ENCODE measurements at places on chromosomes 2 and 18.

GRCh38 chr18:36352384-36352783, 54.9 kb downstream of the FHOD3 start:
- no peak for DNase-seq
- no peak overlapping the region for H3K4me3 ChIP-seq
- H3K27me3 ChIP-seq: peaks cover 9% of the 10 kb centered on the region

DNA sequence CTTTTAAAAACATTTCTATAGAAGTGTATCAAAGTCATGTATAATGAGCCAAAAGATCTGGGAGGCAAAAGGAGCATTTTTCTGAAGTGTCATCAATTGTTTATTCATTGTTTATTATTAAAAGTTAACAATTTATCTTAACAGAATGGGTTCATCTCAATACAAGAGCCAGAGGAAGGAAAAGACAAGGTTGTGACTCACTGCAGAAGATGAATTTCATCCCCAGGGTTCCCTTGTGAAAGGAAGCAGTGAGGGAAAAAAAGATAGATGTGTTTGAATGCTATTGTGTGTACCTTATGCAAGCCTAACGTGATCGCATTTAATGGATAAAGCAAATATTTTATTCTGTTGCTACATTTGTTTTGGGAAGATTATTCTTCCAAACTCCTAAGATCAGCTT, 286.3 kb downstream of the PIEZO2 start:
- H3K4me3 ChIP-seq: no peak overlapping the region
- DNase-seq: no peak
- no peaks in the 10 kb centered on the region for H3K36me3 ChIP-seq
- H3K27ac ChIP-seq: no peak overlapping the region
- H3K4me1 ChIP-seq: no peaks in the 10 kb centered on the region

DNA sequence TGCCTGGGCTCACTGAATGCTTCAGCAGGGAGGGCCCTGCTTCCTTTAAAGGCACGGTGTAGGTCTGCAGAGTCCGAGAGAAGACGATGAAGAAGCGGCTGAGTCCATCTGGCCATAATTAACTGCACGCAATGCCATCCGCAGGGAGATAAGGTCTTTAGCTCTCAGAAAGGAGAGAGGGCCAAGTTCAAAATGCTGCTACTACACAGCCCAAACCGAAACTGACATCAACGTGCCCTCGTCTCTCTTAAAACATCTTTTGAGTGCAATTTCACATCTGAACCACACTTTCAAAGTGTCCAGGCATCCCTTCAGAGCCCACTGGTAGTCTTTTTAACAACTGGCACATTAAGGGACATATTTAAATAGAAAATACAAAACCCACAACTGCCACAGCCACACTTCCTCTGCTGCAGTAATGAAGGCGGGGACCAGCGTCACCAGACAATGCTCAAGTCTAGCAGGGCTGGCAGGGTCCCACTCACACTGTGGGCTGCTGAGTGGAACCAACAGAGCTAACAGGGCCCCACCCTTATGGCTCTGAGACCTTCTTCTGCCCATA, 35.8 kb downstream of the ST3GAL5 start:
- H3K4me3 ChIP-seq: peak overlapping the region; percentile 82
- peaks cover 76% of the 10 kb centered on the region for H3K4me1 ChIP-seq
- peaks cover 75% of the 10 kb centered on the region for H3K36me3 ChIP-seq
- DNase-seq: peak; percentile 89
- peak overlapping the region; percentile 99 for H3K27ac ChIP-seq
- H3K27me3 ChIP-seq: no peaks in the 10 kb centered on the region

- H3K27ac ChIP-seq: no peak overlapping the region
- no peaks in the 10 kb centered on the region for H3K36me3 ChIP-seq
- DNase-seq: no peak
- H3K4me1 ChIP-seq: no peaks in the 10 kb centered on the region
- H3K4me3 ChIP-seq: no peak overlapping the region
- peaks cover 5% of the 10 kb centered on the region for H3K27me3 ChIP-seq
Measured at GRCh38 chr2:121955872-121956271, 200.4 kb downstream of the TSN start.

DNA sequence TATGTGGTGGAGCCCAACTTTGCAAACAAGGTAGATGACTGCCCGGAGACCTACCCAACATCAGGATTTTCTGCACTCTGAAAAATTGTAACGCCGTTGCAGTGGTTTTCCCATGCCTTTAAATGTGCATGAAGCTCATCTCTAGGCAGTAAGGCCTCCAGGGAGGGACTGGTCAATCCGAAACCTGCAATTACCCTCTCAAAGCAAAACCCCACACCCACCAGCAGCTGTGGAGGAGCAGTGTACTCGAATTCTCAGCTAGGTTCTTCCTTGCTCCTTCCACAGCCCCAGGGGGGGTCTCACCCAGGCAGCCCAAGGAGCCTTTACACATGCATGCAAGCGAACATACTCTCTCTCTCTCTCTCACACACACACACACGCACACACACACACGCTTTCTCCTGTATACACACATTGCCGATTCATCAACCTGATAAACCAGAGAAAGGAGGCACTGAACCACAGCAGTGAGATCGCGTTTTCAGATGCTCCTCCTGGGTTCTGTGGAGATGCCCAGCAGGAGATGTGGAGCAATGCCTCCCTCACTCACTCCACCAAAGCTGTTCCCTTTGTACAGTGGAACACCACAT, 109.2 kb downstream of the VIT start:
- no peak for DNase-seq
- peaks cover 4% of the 10 kb centered on the region for H3K4me1 ChIP-seq

GRCh38 chr2:214607051-214607450, 196.2 kb downstream of the VWC2L start:
- H3K27ac ChIP-seq: no peak overlapping the region
- no peak for DNase-seq
- no peak overlapping the region for H3K4me3 ChIP-seq
- no peaks in the 10 kb centered on the region for H3K4me1 ChIP-seq
- no peaks in the 10 kb centered on the region for H3K27me3 ChIP-seq

GRCh38 chr2:207375207-207375875, 154.4 kb upstream of the CREB1 start:
- H3K27ac ChIP-seq: no peak overlapping the region
- H3K36me3 ChIP-seq: peaks cover 10% of the 10 kb centered on the region
- no peaks in the 10 kb centered on the region for H3K27me3 ChIP-seq
- H3K4me1 ChIP-seq: no peaks in the 10 kb centered on the region
- no peak overlapping the region for H3K4me3 ChIP-seq

- H3K36me3 ChIP-seq: no peaks in the 10 kb centered on the region
- peaks cover 5% of the 10 kb centered on the region for H3K4me1 ChIP-seq
- H3K27me3 ChIP-seq: peaks cover 25% of the 10 kb centered on the region
- H3K4me3 ChIP-seq: no peak overlapping the region
Measured at GRCh38 chr18:77899972-77900754, 650.5 kb downstream of the GALR1 start.

Measured in activated CD8-positive, alpha-beta memory T cell treated with anti-CD3 and anti-CD28 coated beads, Interleukin-2, amount 10 ng/mL, durations not matched to agents 7 days and 5 days (primary cell).